ENCODE measurements at places on chromosomes 4 and X. TPM values are rescaled to one million over a fixed set of nuclear protein-coding genes. Genes with fewer than 3 reads are reported as not detected.

SPANXA1 gene
- total RNA-seq: not detected

CXCL3 gene
- total RNA-seq: 2.1 TPM

CXCL8 gene
- total RNA-seq: 32.4 TPM

TKTL2 gene
- not detected for total RNA-seq

ABLIM2 gene
- total RNA-seq: 0.31 TPM

FGD1 gene
- 29.5 TPM for total RNA-seq

DNA sequence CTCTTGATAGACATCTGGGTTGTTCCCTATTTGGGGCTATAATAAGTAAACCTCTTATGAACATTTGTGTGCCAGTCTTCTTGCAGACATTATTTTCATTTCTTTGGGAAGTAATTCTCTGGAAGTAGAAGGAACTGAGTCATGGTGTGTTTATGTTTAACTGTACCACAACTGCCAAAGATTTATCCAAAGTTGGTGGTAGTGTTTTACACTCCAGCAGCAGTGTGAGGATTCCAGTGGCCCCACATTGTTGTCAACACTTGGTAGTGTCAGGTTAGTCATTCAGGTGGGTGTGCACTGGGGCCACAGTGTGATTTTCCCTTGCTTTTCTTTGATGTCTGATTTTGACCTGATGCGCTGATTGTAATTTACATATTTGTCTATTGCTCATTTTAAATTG is 5.0 kb upstream of the UVSSA start:
- no peaks in the 10 kb centered on the region for H3K27me3 ChIP-seq
- H3K4me3 ChIP-seq: no peak overlapping the region
- DNase-seq: no peak
- no peak overlapping the region for H3K27ac ChIP-seq
- H3K4me1 ChIP-seq: peaks cover 20% of the 10 kb centered on the region

GRCh38 chr4:103754844-103755243 is 35.1 kb upstream of the TACR3 start:
- no peaks in the 10 kb centered on the region for H3K36me3 ChIP-seq
- DNase-seq: no peak
- no peaks in the 10 kb centered on the region for H3K4me1 ChIP-seq
- no peak overlapping the region for H3K27ac ChIP-seq
- H3K27me3 ChIP-seq: no peaks in the 10 kb centered on the region

GRCh38 chr4:67658302-67658701 is 42.7 kb downstream of the UBA6 start:
- peaks cover 81% of the 10 kb centered on the region for H3K36me3 ChIP-seq
- no peak for DNase-seq
- H3K27ac ChIP-seq: no peak overlapping the region
- no peaks in the 10 kb centered on the region for H3K4me1 ChIP-seq
- no peak overlapping the region for H3K4me3 ChIP-seq
- H3K27me3 ChIP-seq: no peaks in the 10 kb centered on the region

GRCh38 chrX:133698298-133698697 is 283.0 kb upstream of the GPC4 start:
- H3K27me3 ChIP-seq: peaks cover 3% of the 10 kb centered on the region
- no peak overlapping the region for H3K4me3 ChIP-seq
- peaks cover 17% of the 10 kb centered on the region for H3K4me1 ChIP-seq

GRCh38 chr4:7000421-7001176 is 42.6 kb upstream of the TADA2B start:
- no peaks in the 10 kb centered on the region for H3K4me1 ChIP-seq
- H3K4me3 ChIP-seq: no peak overlapping the region
- no peaks in the 10 kb centered on the region for H3K27me3 ChIP-seq
- peak; percentile 73 for DNase-seq
- peaks cover 47% of the 10 kb centered on the region for H3K36me3 ChIP-seq
- H3K27ac ChIP-seq: no peak overlapping the region

DNA sequence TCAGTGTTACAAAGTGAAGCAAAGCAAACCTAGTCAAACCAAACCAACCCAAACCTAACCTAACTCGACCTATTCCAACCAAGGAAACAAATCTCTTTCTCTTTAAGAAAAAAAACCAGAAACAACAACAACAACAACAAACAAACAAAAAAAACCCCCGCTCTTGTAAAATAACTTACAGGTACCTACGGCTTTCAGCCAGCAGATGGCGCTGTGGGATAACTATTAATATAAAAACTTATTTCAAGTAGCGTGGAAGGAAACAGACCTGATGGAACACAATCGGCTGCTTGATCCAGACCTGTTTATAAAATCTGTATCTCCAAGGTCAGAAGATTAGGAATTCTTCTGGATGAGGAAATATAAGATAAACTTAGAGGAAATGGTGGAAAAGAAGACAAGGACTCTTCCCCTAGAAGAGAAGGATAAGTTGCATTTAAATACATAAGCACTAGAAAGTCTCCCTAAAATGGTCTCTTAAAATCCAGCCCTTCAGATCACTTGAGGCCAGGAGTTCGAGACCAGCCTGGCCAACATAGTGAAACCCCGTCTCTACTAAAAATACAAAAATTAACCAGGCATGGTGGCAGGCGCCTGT is 34.4 kb upstream of the CDKL5 start:
- no peak overlapping the region for H3K27ac ChIP-seq
- no peak for DNase-seq
- H3K27me3 ChIP-seq: no peaks in the 10 kb centered on the region
- H3K4me1 ChIP-seq: no peaks in the 10 kb centered on the region
- no peaks in the 10 kb centered on the region for H3K36me3 ChIP-seq
- no peak overlapping the region for H3K4me3 ChIP-seq

DNA sequence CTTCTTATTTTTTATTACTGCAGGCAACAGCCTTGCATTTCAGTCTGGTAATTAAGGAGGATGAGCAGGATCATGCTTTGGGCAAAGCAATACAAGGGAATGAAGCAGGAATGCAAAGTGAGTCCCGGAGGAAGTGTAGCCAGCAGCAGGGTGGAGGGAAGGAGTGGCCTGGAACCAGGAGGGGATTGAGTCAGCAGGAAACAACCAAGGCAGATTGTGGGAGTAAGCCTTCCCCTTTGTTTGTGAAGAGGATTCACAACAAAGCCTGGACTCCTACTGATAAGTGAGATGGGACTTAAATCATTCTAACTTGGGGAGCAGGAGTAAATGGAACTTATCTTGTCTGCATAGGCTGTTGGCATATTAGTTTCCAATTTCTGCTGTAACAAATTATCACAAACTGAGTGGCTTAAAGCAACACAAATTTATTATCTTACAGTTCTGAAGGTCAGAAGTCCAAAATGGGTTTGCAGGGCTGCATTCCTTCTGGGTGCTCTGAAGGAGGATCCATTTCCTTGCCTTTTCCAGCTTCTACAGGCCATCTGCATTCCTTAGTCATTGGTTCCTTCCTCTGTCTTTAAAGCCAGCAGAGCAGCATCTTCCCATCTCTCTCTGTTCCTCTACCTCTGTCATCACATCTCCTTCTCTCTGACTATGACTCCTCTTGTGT is 93.2 kb upstream of the AP1S2 start:
- DNase-seq: no peak
- no peaks in the 10 kb centered on the region for H3K36me3 ChIP-seq
- H3K4me1 ChIP-seq: peaks cover 25% of the 10 kb centered on the region
- H3K4me3 ChIP-seq: no peak overlapping the region

- no peaks in the 10 kb centered on the region for H3K36me3 ChIP-seq
- no peaks in the 10 kb centered on the region for H3K27me3 ChIP-seq
- H3K27ac ChIP-seq: peak overlapping the region; percentile 54
- DNase-seq: no peak
- H3K4me3 ChIP-seq: no peak overlapping the region
Observed at GRCh38 chr4:37666625-37667071, 19.5 kb downstream of the RELL1 start.

DNA sequence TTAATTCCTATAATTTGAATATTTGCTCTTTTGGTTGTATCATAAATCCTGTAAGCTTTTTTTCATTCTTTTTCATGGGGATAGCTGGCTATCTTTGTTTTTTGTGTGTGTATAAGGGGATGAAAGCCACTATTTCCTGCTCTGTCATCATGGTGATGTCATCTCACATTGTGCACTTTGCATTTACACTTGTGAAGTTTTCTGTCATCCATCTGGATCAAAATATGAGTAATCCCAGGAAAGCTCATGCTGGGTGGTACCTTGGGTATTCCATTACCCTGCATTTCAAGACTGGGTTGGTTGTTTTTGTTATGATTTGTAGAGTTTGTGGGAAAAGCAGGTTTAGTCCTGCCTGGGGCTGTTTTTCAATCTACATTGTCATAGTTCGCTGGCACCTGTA is 367.3 kb downstream of the CHIC1 start:
- no peaks in the 10 kb centered on the region for H3K4me1 ChIP-seq
- H3K36me3 ChIP-seq: no peaks in the 10 kb centered on the region
- no peak overlapping the region for H3K4me3 ChIP-seq
- no peaks in the 10 kb centered on the region for H3K27me3 ChIP-seq

DNA sequence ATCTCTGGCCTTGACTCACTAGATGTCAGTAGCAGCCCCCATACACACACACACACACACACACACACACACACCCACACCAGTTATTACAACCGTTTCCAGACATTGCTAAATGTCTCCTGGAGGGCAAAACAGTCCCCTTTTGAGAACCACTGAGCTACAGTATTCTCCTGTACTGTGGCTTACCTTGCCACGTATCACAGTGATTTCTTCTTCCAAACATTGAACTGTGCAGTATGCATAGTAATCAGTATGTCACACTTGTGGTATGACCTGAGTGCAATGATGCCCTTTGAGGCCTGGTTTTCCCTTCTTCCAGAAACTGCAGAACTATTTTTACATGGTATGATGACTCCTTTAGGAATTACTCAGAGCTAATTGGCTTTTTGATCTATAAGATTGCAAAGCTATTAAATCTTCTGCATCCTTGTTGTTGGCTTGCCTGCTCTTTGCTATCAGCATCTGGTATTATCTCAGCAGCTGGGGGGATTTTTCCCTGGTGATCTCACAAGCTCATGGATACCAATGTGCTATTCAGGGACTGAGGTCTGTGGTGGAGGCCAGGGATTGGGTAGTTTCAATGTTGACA is 3.6 kb upstream of the THOC2 start:
- DNase-seq: peak; percentile 27
- no peaks in the 10 kb centered on the region for H3K36me3 ChIP-seq
- H3K4me1 ChIP-seq: peaks cover 4% of the 10 kb centered on the region
- no peak overlapping the region for H3K4me3 ChIP-seq

DNA sequence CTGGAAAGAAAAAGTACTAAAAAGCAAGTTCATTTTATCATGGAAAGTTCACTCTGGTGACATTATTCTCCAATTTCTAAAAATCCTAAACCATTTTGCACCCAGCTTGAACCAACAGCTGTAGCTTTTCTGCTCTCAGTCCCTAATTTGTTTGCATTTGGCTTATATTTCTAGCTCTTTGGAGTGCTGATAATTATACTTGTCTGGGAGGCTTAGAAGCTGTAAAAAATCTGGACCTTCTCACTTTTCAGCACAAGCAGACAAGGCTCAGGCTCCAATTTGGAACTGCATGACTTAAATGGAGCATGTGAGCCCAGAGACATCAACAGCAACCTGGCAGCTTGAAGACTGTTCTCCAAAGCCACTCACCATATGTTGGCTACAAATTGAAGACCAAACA is 170.9 kb upstream of the PCDH18 start:
- H3K4me1 ChIP-seq: peaks cover 55% of the 10 kb centered on the region
- H3K27ac ChIP-seq: no peak overlapping the region
- no peaks in the 10 kb centered on the region for H3K36me3 ChIP-seq
- no peaks in the 10 kb centered on the region for H3K27me3 ChIP-seq
